Activated CD8-positive, alpha-beta T cell treated with anti-CD3 and anti-CD28 coated beads, Interleukin-2, amount 10 ng/mL, durations not matched to agents 7 days and 5 days (primary cell): ENCODE measurements at places on chromosomes 3 and 15. TPM values are rescaled to one million over a fixed set of nuclear protein-coding genes. Genes with fewer than 3 reads are reported as not detected.
A peak's percentile ranks its signal among the peaks of the same experiment; 100 is the strongest.

DNA sequence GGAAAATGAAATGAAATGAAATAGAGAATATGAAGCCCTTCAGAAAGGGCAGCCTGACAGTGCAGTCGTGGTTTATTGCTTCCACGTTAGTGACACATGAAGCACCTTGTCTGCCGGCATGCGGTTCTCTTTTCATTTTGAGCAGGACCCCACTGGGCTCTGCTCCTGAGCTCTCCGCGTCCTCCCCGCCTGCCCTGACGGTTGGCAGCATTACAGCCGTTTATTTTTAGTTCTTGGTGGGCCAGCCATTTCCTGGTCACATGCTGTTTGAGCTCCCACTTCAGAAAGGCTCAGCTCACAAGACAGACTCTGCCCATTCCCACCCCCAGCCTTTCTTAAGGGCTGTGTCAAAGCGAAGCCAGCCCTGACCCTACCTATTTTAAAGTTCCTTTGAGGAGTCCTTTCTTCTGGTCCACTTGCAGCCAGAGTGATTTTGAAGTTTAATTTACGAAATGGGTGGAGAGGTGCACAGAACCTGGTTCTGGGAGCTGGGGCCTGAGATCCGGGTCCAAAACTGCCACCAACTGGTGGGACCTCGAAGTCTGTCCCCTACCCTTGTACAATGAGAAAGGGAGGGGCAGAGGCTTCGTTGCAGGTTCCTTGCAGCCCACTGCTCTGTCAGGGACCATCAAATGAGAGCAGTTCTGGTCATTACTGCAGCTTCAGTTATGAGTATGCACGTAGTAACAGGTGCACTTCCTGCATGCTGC is 60.1 kb downstream of the MGLL start:
- H3K27ac ChIP-seq = peak overlapping the region; percentile 48
- H3K4me3 ChIP-seq = peak overlapping the region; percentile 37
- peak; percentile 30 for DNase-seq
- peaks cover 42% of the 10 kb centered on the region for H3K4me1 ChIP-seq

DNA sequence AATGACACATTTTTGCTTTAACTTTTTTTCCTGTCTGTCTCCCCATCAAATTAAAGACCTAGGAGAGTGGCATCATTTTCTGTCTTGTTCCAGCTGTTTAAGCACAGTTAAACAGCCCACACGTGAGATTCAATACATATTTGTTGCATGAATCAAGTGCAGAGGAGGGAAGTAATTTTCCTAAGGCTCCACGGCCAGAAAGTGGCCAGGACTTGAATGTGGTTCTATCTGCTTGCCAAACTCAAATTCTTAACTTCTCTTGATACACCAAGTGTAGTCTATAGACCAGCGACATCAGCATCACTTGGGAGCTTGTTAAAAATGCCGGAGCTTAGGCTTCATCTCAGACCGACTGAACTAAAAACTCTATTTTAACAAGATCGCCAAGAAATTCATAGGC is 724.8 kb upstream of the CFAP20DC start:
- H3K36me3 ChIP-seq = peaks cover 15% of the 10 kb centered on the region
- H3K27ac ChIP-seq = no peak overlapping the region
- peaks cover 74% of the 10 kb centered on the region for H3K4me1 ChIP-seq
- H3K4me3 ChIP-seq = no peak overlapping the region
- DNase-seq = no peak
- peaks cover 10% of the 10 kb centered on the region for H3K27me3 ChIP-seq

DNA sequence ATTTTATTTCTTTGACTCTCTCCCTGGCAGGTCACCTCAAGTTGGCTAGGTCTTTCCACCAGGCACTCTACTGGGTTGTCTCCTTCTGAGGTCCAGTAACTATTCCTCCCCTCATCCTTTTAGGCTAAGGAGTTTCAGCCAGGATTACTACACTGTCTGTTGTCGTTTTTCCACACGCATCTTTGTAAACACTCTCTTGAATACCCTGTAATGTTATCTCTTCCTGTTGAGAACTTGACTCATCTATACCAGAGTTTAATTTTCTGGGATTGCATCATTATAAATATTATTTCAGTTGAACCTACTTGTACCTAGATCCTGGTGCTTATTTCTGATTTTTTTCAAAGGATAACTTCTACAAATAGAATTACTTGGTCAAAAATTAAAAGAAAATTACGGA is 138.3 kb downstream of the SQOR start:
- no peaks in the 10 kb centered on the region for H3K36me3 ChIP-seq
- DNase-seq = no peak
- H3K27ac ChIP-seq = no peak overlapping the region
- H3K4me1 ChIP-seq = no peaks in the 10 kb centered on the region

DNA sequence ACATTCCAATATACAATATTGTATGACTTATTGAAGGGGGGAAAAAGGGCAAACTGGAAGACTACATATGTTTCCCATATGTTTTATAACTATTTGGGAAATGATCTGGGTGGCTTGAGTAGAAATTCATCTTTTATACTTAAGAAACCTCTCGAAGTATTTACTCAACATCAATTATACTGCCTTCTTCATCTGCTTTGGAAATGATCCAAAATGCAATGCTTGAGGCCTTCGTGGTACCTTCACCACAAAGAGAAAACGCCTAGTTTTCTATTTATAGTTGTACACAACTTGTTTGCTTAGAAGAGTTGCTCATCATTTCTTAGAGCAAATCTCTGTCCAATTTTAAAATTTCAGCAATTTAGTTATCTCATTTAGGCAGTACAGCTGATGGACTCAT is 18.8 kb downstream of the ACKR4 start:
- no peak overlapping the region for H3K4me3 ChIP-seq
- H3K4me1 ChIP-seq = no peaks in the 10 kb centered on the region
- no peaks in the 10 kb centered on the region for H3K27me3 ChIP-seq
- H3K36me3 ChIP-seq = peaks cover 34% of the 10 kb centered on the region
- no peak overlapping the region for H3K27ac ChIP-seq

Gene SERINC4
- total RNA-seq = 0.21 TPM
